ENCODE measurements at places on chromosomes 12 and 14.

- no peak for DNase-seq
Observed at GRCh38 chr12:29463198-29463597, 34.3 kb downstream of the OVCH1 start.

DNA sequence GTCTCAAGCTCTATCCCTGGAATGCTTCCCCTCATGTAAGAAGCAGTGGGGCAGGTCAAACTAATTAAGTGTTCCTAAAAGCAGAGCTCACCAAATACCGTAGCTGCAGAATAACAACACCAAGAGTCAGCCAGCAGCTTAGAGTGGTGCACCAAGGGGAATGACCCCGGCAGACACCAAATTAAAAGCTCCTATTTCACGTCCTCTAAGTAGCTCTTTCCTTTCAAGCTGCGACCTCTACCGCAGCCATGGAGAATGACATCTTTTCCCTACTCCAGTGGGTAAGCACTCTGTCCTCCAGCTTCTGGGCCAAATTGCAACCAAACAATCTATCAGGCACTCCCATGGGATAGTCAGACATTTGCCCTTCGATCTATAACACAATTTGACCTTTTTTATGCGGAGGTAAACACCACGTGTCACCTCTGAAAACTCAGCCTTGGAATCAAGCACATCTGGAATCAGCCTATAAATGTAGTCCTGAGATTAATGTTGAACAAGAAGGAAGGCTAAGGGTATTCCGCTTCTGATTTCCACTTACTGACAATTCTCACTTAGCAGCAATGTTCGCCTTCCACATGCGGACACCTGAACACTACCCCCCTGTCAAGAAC lies 67.6 kb upstream of the CDKN3 start:
- no peak for DNase-seq

DNA sequence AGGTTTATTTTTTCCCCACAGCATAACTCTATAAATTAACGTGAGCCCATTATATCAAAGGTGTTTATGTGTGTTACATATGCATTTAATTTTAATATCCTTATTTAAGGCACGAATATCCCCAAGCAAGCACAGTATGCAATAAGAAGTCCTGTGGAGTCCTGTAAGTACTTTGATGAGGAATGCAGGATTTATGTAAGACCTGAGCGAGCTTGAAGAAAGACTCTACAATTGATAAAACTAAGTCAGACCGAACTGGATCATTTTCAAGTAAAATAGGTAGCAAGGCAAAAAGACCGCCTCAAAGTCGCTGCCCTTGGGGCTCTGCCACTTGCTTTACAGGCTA lies 755 bp downstream of the SLC25A21 start:
- no peak for DNase-seq

DNA sequence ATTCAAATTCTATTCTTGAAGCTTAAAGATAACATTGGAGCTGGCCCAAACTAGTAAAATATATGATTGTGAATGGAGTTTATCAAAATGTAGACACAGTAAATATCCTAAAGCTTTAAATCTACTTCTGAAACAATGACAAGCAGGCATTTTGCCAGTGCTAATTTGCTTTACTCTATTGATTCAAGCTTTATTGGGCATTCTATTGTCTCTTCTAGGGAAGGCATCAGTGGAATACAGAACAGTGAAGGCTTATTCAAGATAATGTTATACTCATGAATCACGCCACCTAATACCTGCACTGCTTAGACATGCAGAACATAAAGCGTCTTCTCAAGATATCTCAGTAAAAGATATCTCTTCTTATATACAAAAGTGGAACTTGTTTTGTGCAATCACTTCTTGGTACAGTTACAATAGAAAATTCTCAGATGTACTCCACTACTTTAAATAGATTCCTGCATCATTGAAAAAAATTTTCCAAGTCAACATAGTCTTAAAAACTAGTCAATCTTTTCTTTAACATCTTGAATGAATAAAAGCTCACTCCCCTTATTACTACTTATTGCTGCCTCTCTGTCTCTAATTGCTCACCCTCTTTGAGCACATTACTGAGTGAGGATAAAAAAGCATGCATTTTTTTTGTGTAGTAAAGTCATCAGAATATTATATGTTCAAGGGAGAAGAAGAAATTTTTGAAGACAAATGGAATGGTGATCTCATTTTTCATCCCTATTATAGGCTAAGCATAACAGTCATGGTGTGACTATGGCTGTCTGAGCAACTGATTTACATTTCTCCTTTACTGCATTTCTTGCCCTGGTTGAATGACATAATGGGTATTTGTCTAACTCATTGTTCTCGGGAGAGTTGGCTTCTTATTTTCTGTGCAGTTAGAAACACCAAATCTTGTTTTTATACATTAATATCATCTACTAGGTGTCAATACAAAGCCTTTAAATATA lies 98.0 kb upstream of the E2F7 start:
- no peak for DNase-seq

GRCh38 chr12:130879781-130880389 lies 8.0 kb downstream of the RAN start:
- no peak for DNase-seq

GRCh38 chr14:80762641-80763228 lies 178.8 kb downstream of the CEP128 start:
- no peak for DNase-seq

- DNase-seq = no peak
Observed at GRCh38 chr12:16608946-16609539, 3.1 kb upstream of the LMO3 start.

- DNase-seq = no peak
Observed at GRCh38 chr12:80099259-80099658, at the start of gene OTOGL. Gene OTOGL (plus strand): TSS chr12:80099537. CDS start chr12:80209432, 109,895 bp downstream.

GRCh38 chr14:76203086-76204001 lies 51.6 kb downstream of the GPATCH2L start:
- DNase-seq = peak; percentile 95

- DNase-seq = no peak
Observed at GRCh38 chr12:130286741-130287440, 50.8 kb upstream of the PIWIL1 start.

DNA sequence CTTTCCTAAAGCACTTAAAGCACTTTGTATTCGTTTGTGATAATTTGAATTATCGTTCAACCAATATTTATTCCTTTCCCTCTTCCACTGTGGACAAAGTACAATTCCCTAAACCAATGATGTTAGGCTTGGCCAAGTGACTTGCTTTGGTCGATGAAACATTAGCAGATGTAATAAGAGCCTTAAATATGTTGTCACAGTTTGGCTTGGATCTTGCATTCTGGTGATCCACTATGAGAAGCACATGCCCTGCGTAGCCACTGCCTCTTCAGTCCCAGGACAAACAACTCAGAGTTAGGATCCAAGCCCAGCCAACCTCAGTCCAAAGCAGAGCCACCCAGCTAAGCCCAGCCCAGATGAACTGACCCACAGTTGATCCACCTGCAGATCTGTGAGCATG lies 8.4 kb upstream of the C12orf75 start:
- DNase-seq = no peak

- no peak for DNase-seq
Observed at GRCh38 chr12:39807043-39807442, 187.4 kb upstream of the ABCD2 start.

- no peak for DNase-seq
Observed at GRCh38 chr12:13973996-13974395, 7.4 kb downstream of the GRIN2B start.

DNA sequence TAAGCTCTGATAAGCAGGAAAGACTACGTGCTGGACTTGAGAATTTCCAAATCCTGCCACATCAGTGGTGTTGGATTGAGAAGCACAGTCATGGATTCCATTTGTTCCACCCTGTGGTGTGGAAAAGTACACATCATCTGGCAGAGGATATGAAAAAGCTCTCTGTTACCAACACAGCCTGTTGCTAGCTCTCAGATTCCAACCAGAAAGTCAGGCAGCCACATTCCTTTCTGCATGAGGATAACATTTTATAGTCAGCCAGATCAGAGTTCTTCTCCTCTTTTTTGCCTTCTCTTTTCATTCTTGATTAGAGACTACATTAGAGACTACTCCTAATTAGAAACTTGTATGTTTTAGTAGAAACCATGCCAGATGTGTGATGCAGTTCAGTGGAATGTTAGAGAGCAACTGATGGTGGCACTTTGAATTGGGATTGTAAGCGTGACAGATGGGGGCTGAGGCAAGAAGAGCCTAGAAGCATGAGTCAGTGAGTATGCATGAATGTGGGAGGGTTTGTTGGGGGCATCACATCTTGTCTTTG lies 61.2 kb upstream of the STXBP6 start:
- no peak for DNase-seq

DNA sequence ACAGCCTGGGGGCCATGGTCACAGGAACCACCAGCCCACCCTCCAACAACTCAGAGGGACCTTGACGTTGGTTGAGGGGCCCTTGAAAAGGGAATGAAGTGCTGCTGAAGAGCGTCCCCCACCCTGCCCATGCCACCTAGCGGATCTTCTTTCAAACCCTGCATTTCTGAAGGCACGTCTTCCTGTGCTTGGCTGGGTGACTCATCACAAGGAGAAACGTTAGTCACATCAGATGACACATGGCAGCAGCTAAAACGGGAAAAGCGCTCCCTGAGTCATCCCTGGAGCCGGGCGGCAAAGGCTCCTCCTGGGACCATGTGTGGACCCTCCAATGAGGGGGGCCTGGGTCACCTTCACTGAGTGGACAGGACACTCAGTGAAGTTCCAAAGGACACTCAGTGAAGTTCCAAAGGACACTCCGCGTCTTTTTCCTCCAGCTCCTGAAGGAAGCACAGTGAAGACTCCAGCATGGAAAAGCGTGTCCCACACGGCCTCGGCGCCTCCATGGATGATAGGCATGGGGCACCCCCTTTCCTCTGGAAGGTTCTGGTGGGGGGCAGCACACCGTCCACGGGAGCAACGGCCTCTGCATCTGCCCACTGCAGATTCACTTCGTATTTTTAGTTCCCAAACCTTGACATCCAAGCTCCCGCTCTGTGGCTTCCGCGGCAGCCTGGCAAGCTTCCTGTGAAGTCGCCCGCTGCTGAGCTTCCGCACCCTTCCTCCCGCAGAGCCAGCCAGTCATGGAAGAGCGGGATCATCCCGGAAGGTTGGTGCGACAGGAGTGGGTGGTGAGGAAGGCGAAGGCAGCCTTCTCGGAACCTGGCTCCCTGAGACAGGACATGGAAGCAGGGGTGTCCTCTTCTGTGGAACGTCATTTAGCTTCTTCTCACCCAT lies 383.4 kb downstream of the VRK1 start:
- no peak for DNase-seq

GRCh38 chr12:93777254-93777653 lies 100.1 kb downstream of the CRADD start:
- no peak for DNase-seq
